Suprapubic skin (tissue), 4 donors: ENCODE measurements at places on chromosomes 3 and 15. TPM values are rescaled to one million over a fixed set of nuclear protein-coding genes. Genes with fewer than 3 reads are reported as not detected.

The IL16 gene
- 19.9 TPM for total RNA-seq

The BUB1B gene
- 10.7 TPM for total RNA-seq

The HTR3E gene
- 1.1 TPM for total RNA-seq

The EAF2 gene
- total RNA-seq, result 5.8 TPM

The GOLGA8G gene
- total RNA-seq, result not detected

The CPNE9 gene
- total RNA-seq, result 0.49 TPM

The APBA2 gene
- 7.0 TPM for total RNA-seq

The GPR171 gene
- total RNA-seq, result 1.3 TPM

The DUOXA1 gene
- total RNA-seq, result 91.3 TPM

- DNase-seq, result no peak
Observed at GRCh38 chr15:85625856-85626255, 168.9 kb downstream of the KLHL25 start.

GRCh38 chr15:85615930-85616329, 178.8 kb downstream of the KLHL25 start:
- DNase-seq, result no peak

DNA sequence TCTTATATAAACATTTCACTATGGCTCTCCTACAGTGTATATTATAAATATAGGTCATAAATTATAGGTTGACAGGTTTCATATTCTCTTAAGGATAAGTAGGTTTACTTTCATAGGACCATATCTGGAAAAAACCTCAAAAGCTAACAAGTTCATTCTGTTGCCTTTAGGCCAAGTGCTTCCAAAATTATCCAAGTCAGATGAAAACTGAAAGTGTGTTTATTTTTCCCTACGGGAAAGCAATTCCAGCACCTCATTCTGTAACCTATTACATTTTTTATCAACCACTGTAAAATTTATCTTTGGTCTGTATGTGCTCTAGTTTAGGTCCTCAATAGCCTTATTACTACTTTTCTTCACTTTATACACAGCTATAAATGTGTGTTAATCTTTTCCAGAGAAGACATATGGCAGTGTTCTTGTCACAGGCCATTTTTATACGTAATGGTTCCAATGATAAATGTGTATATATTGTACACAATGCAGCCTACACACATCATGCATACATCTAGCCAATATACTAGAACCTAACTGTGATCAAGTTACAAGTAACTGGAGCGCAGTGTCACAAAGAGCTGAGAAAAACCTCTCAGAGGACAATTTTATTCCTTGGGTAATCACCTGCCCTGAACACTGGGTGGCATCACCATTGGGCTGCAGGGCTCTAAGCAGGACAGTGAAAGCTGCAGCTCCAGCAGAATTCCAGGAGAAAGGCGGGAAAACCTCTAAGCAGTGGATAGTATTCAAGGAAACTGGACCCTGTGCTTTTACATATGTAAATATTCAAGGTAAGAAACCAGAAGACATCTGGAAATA, 251.3 kb downstream of the CTNNB1 start:
- DNase-seq, result no peak

- no peak for DNase-seq
Observed at GRCh38 chr3:45907769-45908705, 21.7 kb downstream of the CCR9 start.

- no peak for DNase-seq
Observed at GRCh38 chr15:58369261-58369701, 62.5 kb upstream of the LIPC start.

DNA sequence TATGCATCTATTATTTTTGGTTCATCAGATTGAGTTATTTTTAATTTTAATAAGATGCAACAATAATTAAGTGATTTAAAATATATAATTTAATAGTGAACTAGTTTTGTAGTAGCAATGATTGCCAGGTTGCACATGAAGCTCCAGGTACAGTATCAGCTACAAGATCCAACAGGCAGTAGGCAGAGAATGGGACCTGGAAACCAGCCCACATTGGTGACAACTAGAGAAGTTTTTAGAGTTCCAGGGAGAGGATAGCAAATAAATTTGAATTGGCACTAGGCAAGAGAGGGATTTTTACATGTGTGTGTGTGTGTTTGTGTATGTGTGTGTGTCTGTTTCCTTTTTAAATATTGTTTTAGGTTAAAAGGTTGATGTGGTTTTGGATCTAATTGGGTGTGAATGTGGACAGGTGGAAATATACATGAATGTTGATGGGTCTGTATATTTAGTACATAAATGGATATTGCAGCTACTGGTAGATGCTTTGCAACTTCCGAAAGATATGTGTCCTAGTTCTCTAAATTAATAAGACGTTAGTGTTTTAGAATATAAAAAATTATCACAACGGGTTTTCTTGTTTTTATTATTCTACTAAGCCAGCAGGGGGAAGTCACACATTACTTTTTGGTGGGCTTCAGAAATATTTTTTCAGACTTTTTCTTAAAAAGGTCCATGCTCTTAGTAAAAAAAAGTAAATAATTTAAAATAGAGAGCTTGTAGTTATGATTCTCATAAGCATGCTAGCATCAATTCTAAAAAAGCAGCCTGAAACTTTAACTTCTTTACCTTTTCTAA, 110.1 kb upstream of the GBE1 start:
- DNase-seq, result no peak

GRCh38 chr3:52820736-52821135, 9.7 kb downstream of the ITIH4 start:
- DNase-seq, result no peak

GRCh38 chr15:83892498-83892897, 238.6 kb downstream of the ADAMTSL3 start:
- no peak for DNase-seq

DNA sequence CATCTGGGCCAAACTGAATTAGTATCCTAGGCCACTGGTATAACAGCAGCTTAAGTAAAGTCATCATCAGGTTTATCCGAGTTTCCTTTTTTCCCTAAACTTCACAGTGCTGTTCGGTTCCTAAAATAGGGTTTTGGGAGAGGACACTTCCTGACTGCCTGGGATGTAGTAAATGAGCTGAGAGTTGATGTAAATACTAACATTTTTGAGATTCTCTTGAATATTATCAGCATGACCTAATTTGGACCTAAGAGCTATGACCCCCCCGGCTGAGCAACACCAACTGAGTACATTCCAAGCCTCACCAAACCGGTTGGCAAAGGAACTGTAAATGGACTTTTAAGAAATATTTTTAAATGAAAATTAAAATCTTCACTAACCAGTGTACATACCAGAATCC, 78.8 kb downstream of the IL5RA start:
- no peak for DNase-seq

DNA sequence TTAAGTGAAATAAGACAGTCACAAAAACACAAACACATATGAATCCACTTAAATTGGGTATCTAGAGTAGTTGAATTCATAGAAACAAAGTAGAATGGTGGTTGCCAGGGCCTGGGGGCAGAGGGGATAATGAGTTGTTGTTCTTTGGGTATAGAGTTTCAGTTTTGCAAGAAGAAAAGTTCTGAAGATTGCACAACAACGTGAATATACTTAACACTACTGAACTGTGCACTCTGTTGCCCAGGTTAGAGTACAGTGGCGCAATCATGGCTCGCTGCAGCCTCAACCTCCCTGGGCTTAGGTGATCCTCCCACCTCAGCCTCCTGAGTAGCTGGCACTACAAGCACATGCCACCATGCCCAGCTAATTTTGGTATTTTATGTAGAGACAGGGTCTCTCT, 14.9 kb downstream of the GRAMD2A start:
- DNase-seq, result no peak

DNA sequence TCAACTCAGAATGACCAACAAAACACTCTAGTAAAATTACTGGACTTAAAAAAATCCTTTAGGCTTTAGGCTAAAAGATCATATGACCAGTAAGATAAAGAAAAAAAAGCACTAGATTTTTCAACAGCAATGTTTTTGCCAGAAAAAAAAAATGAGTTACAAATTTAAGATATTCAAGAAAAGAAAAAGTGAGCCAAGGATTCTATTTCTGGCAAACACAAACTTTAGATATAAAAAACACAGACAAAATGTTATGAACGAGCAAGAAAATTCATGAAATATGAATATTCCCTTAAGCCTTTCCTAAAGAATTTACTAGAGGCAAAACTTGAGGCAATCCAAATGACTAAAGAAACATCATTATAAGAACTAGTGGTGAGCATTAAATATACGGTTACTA, 8.6 kb downstream of the GOLGB1 start:
- DNase-seq, result no peak

GRCh38 chr15:70526221-70526973, 237.0 kb downstream of the UACA start:
- DNase-seq, result peak; percentile 78

DNA sequence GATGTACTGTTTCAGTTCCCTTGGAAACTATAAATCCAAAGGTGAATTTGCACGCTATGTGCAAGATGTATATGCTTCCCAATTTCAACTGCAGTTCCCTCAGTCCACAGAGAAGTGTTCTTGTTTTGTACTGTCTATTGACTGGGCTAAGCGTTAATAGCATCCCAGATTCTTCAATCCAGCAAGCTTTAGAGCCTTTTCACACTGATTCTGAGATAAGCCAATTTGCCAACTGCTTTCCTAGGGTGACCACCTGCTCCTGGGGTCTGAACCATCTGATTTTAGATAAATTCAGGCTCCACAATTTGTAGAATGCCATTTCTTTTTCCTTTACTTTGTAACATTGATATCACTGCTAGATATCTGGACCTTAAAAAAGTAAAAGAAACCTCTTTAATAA, 340.1 kb downstream of the PTPRG start:
- no peak for DNase-seq

- DNase-seq, result no peak
Observed at GRCh38 chr3:185813205-185813604, 11.6 kb downstream of the IGF2BP2 start.

DNA sequence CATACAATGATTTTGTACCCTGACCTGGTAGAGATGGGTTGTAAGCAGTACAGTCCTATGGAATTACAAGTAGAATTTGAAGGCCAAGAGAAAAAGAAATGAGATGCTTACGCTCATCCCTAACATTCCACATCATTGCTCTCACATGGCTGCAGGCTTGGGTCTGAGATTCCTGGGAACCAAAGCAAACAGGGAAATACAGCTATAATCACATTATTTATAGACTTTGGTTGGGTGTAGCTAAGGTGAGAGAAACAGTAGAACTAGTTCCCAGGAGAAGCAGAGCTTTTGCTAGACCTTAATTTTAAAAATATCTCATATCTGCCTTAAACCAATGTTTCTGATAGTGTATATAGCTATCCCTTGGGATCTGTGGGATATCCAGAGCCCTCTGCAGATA, 51.4 kb downstream of the SLCO3A1 start:
- no peak for DNase-seq

- DNase-seq, result no peak
Observed at GRCh38 chr15:60496853-60497252, 17.9 kb upstream of the ICE2 start.

- DNase-seq, result peak; percentile 70
Observed at GRCh38 chr3:183427876-183428446, 458 bp downstream of the MCF2L2 start.

DNA sequence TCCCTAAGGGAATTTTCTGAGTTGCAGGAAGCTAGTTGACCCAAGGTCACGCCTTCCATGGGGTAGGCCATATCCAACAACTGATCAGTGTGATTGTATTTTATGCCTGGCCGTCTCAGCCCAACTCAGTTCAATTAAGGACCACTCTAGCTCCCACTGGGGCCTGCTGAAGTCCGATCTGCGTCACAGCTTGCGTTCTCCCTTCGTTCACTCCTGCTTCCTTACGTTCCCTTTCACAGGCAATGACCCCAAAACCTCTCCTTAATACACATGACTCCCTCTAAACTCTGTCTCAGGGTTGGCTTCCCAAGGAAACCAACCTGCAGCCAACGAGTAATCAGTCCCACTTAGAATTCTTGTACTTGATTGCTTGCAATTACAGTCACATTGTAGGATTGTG, 428.0 kb downstream of the RBMS3 start:
- DNase-seq, result no peak
